ENCODE measurements at places on chromosomes 6 and 20. TPM values are rescaled to one million over a fixed set of nuclear protein-coding genes. Genes with fewer than 3 reads are reported as not detected.

GRCh38 chr6:31386099-31386498 is 17.3 kb upstream of the MICA start:
- no peak for DNase-seq

DNA sequence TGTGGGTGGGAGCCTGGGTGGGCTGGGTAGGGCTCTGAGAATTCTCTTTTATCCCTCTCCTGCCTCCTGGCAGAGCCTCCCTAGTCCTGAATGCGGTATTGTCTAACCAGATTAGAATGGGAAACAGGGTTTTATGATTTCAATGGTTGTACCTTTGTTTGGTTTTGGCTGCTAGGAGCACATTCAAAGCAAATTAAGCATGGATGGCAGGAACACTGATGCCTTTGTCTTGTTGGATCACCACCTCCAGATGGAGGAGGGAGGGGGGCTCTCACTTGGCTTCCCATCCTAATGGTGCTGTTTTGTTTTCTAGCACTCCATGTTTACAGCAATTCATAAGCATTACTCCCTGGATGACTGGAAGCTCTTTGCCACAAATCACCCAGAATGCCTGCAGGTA is 11.6 kb downstream of the GMPR start:
- DNase-seq, result no peak

Gene HS3ST5
- total RNA-seq, result not detected

DNA sequence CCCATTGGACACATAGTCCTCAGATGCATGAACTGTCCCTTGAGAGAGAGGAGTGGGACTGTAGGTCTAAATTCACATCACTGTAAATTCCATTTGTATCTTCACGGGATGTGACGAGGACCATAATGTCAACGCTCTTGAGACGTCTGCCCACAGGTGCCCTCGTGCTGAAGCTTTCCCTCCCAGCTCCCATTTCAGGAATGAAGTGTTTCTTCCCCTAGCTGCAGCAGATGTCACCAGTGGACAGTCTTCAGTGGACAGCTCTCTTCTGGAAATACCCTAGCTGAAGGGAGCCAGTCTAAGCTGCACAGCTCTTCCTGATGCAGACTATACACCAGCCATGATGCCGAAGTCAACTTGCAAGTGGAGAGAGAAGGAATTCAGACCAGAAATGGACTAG is 217.4 kb upstream of the ECI2 start:
- no peak for DNase-seq

Gene RNF182
- 0.49 TPM for total RNA-seq

Gene BMP5
- total RNA-seq, result not detected

Gene MYBL2
- 1.4 TPM for total RNA-seq

DNA sequence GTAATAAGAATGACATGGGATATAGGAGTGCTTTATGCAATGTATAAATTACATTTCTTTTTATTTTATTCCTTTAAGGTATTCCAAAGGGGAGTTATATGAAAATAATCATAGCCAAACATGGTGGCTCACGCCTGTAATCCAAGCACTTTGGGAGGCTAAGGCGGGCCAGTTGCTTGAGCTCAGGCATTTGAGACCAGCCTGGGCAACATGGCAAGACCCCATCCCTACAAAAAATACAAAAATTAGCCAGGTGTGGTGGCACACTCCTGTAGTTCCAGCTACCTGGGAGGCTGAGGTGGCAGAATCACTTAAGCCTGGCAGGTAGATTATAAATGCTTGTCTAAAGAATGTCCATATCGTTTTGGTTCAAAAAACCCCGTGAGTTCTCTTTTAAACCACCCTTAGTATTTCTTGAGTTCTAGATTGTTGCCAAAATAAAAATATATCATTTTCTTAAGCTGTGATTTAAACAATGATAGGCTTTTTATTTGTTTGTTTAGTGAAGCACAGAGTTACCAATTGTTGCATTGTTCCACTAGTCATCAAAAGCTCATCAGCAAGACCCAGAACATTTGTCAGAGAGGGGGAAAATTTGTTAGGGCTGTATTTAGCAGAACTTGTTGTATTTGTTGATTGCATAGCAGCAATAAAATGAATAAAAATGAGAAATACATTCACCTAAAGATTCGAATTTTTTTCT is 146.2 kb downstream of the KHDC1L start:
- DNase-seq, result no peak

Gene OXT
- total RNA-seq, result not detected

DNA sequence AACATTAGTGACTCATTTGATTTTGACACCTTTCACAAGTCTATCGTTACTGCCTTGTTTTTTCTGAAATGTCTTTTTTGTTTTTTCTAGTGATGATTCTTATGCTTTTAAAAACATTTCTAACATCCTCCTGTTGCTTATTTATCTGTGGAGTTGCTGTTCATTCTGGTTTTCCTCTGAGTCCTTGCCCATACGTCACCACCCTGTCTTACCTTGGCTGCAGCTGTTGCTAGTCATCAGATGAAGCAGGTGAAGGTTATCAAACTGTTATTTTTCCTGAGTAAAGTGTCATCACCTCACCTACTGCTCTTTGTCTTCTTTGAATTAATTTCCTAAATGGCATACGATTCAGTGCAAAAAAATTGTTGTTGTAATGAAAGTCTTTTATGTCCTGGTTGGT is 376.6 kb downstream of the GRIK2 start:
- no peak for DNase-seq

GRCh38 chr6:87375315-87375714 is 30.7 kb downstream of the C6orf163 start:
- DNase-seq, result no peak

DNA sequence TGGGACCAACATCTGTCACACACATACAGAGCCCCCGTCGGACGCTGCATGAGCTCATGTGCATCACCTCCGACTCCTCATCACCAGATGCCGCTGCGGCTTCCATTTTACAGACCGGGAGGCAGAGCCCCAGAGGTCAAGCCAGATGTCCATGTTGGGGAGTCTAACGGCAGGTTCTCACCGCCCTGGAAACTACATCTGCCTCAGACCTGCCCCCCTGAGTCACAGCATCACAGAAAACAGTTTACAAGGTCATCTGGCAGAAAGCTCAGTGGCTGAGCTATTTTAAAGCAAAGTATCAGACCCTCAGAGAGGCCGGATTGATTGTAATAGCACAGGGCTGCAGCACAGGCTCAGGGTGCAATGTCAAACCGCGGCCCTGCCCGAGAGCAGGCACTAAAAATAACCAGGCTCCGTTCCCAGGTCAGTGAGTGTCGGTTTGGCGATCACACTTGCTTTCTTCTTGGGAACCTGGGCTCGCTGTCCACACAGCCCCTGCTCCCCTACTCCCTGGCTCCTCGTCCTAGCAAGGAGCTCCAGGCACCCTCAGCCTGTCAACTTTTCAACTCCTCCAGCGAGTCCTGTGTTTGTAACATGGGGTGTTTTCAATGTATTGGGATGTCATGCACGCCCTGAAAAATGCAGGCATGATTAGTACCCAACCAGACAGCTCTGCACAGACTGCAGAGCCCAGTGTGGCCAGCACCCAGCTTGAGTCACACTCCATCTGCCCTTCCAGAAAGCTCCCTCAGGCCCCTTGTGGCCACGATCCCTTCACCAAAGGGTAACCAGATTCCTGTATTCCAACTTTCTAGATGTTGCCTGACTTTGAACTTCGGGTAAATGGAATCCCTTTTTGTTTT is 264.5 kb downstream of the CDH4 start:
- DNase-seq, result no peak

- DNase-seq, result no peak
Observed at GRCh38 chr6:38460186-38460585, 179.5 kb downstream of the BTBD9 start.

Gene AKAP12
- total RNA-seq, result 1.2 TPM

GRCh38 chr6:133223452-133224029 is 17.6 kb upstream of the EYA4 start:
- no peak for DNase-seq

DNA sequence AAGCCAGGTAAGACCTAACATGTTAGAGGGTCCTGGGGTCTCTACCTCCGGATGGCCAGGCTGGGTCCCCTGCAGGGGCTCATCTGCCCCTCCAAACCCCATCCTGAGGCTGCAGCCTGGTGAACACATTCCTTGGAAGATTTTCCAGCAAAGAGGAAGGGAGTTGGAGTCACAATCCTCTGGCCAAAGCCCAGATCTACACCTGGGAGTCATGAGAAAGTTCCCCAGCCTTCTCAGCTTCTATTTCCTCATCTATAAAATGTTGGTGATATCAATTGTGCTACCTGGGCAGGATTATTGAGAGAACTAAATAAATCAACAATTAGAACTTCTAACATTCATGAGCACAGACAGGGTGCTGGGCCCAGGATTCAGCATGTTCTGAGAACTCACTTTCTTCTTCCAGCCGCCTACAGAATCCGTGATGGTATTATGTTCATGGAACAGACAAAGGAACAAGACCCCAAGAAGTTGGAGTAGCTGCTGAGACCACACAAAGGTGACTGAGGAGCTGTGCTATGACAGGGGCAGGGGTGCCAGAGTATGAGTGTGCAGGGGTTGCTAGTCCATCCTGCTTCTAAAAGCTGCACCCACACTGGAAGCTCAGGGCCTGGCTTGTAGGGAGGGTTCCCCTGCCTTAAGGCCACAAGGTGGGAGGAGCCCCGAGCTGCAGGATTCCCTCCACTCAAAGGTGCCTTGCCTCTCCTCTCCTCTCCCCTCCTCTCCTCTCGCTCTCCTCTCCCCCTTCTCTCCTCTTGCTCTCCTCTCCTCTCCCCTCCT is 68.9 kb downstream of the BMP7 start:
- no peak for DNase-seq

GRCh38 chr6:111789598-111789997 is 83.7 kb downstream of the FYN start:
- no peak for DNase-seq

Gene HUS1B
- 3.8 TPM for total RNA-seq

DNA sequence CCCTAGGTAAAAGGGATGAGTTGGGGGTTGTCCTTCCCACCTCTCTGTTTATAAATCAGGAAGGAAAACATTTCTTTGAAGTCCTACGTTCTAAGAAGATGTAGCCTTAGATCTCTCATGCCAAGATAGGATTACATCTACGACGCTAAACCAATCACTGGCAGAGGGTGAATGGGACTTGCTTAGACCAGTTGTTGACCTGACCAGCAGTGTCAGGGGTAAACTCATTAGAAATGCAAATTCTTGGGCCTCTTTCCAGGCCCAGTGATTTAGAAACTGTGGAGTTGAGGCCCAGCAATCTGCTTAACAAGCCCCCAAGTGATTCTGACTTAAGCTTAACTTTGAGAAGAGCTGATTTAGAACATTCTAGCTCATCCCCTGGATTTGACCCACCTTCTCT is 147.1 kb upstream of the THEMIS start:
- no peak for DNase-seq

- DNase-seq, result no peak
Observed at GRCh38 chr20:57330998-57331397, 1.4 kb downstream of the SPO11 start.

- no peak for DNase-seq
Observed at GRCh38 chr6:141303907-141304306, 828.8 kb upstream of the GJE1 start.

Gene POM121L2
- not detected for total RNA-seq

GRCh38 chr6:20661721-20662120 is 127.5 kb downstream of the CDKAL1 start:
- no peak for DNase-seq

GRCh38 chr20:44306927-44307326 is 4.1 kb downstream of the FITM2 start:
- DNase-seq, result no peak

DNA sequence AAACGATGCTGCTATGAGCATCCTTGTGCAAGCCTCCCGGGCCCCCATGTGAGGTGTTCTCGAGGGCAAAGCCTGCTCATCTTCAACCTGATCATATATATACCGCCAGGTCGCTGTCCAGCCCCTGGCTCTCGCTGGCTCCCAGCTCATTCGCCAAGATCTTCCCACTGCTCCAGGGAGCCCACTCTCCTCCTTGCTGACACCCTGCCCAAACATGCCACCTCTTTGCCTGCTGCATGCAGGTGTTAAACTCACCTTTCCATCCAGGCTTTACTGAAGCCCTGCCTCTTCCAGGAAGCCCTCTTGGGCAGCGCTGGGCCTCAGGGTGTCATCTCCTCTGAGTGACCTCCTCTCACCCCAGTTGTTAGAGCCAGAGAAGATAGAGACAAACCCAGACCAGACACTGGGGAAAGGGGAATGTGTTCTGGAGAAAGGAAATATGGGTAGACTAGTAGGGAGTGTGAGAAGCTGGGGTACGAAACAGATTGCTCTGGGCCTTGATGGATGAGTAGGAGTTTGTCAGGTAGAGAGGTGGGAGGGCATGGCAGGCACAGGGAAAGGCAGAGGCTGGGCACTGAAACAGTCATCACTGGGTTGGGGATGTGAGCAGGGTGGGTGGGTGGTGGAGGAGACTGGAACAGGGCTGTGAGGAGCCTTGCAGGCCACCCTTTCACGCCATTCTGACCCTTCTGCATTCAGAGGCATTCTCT is 1.2 kb upstream of the DLGAP4 start:
- no peak for DNase-seq

DNA sequence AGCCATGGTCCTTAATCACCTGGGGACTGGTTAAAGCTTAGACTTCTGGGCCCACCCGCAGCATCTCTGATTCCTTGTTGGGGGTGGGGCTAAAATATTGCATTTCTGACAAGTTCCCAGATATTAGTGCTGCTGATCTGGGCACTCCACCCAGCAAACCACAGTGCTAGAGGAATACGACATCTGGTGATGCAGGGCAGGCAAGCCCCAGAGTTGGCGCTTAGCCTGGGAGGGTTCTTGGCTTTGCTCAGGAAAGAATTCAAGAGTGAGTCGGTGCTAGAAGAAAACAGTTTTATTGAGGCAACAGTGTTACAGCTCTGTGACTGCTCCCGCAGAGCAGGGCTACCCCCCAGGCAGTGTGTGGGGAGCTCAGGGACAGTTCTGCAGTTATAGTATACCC is 210.7 kb downstream of the TFAP2C start:
- no peak for DNase-seq

- DNase-seq, result no peak
Observed at GRCh38 chr6:40476673-40477072, 110.5 kb downstream of the LRFN2 start.

Gene ZFP57
- total RNA-seq, result 1.0 TPM

GRCh38 chr20:62244644-62245108 is 6.4 kb downstream of the OSBPL2 start:
- no peak for DNase-seq

DNA sequence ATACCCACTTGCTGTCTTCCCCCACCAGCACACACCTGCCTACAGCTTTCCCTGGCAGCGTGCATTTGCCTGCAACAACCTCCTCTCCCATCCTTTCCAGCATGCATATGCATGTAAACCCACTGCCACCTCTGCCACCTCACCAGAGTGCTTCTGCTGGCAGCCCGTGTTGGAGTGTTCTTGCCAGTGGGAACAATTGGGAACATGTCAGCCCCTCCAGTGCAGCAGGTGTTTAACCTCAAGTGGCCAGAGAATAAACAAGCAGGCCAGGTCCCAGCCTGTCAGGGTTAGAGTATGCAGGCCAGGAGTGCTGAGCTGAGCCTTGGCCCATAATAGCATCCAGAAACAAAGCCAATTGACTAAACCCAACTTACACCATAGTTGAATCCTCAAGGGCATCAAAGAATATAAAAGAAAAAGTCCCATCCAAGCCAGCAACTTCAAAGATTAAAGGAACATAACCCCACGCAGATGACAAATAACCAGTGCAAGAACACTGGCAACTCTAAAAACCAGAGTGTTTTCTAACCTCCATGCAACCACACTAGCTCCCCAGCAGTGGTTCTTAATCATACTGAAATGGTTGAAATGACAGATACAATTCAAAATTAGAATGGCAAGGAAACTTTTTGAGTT is 1212.1 kb upstream of the CITED2 start:
- DNase-seq, result no peak

- no peak for DNase-seq
Observed at GRCh38 chr6:71822625-71823024, 63.7 kb upstream of the RIMS1 start.
